ENCODE measurements at places on chromosomes 7 and 10.
A peak's percentile ranks its signal among the peaks of the same experiment; 100 is the strongest.

DNA sequence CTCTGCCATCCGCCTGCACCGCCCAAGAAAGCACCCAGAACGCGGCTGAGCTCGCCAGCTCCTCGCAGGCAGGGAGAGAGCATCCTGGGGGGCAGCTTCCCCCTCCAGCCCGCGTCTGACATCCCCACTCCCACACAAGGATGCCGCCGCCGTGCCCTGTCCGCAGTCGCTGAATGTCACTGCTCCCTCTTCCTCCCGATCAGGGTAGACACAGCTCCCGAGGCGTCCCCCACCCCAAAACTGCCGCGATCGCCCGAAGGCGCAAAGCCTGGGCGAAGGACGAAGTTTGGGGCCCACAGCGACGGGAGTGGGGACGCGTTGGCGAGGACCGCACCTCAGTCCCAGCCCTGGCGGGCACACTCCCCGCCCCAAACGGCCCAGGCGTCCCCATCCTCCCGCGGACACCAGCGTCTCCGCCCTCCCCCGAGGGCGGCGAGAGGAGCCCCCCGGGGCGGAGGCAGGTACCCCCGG lies 1.5 kb upstream of the KAT6B start:
- peak; percentile 63 for DNase-seq

DNA sequence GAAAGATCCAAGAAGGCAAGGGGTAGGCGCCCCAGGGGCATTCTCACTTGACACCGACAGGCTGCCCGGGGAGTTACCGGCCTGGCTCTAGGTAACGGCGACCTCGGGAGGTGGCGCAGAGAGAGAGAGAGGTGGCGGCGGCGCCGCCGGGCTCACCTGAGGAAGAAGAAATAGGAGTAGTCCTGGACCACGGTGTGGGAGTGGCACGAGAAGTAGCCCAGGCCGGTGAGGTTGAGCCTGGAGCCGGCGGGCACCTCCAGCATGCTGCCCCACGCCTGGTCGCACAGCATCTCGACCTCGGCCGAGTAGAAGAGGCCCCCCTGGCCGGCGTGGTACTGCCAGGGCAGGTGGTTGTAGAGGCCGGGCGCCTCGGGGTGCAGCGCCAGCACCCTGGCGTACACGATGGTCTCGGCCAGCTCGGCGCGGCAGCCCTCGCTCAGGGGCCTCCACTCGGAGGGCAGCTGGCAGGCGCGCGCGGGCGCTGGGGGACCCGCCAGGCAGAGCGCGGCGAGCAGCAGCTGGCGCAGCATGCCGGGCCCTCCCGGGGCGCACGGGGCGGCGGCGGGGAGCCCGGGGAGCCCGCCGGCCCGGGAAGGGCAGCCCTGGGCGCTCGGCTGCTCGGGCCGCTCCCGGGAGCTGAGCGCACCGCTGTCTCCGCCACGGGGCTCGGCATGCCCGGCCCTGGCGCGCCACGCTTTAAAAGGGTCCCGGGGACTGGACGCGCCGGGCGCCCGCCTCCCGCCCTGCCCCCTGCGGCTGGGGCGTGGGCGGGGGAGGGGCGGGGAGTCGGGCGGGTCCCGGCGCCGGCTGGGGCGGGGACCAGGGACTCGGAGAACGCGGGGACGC lies at the start of gene CCDC3:
TSS of gene CCDC3 (minus strand) at position 673 of the 846 bp plus-strand sequence. CDS start at position 530, 143 bp downstream.
- peak; percentile 32 for DNase-seq

DNA sequence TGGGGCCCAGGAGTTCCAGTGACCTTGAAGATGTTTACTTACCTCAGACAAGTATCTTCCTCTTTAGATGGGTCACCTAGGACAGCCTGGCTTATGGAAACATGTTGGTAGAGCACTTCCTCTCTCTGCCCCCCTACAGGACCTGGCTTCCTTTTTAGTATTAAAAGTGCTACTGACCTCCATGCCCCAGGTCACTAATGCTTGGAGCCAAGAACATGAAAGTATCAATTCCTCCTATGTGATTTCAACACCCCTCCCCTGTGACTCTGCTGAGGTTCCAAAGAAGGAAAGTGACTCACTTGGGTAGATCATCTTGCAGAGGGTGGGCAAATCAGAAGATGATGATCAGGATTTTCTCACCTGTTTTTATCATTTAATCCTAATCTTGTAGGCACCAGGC lies 125.3 kb upstream of the CCDC6 start:
- DNase-seq: peak; percentile 1

DNA sequence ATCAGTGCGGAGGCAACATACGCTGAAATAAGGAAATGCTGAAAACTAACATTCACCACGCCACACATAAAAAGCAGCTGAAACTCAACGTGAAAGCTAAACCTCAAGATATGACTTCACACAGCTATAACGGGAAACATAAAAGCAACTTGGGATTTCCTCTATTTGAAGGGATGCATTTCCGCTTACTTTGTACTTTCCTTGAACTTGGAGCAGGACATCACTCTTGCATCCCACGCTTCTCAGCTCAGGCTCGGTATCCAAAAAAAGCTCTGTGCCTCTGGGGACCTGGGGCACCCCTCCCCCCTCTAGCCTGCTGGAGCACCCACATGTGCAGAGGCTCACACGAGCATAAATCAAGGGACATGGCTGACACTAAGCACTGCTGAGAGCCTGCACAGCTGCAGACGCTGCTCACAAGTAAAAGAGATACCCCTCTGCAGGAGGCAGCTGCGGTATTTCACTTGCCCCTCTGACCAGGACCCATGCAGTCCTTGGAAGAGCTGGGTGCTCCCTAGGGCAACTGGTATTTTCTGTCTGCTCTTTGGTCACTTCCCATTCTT lies 34.2 kb downstream of the PARD3 start:
- DNase-seq: no peak

DNA sequence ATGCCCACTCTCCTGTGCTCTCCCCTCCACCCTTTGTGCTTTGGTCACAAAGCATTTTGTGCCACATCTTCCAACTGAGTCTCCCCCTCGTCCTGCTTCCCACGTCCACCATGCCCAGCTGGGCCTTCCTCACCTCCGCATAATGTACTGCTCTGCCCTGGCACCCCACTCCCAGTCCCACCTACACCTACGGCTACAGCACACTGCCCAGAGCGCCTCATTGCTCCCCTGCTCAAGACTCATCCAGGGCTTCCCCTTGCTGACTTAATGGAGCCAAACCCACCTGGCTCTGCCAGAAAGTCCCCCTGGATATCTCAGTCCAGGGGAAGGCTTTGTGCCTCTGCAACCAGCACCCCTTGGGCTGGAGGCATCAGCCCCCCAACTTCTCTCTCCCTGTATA lies 299.2 kb upstream of the ZMIZ1 start:
- DNase-seq: no peak

DNA sequence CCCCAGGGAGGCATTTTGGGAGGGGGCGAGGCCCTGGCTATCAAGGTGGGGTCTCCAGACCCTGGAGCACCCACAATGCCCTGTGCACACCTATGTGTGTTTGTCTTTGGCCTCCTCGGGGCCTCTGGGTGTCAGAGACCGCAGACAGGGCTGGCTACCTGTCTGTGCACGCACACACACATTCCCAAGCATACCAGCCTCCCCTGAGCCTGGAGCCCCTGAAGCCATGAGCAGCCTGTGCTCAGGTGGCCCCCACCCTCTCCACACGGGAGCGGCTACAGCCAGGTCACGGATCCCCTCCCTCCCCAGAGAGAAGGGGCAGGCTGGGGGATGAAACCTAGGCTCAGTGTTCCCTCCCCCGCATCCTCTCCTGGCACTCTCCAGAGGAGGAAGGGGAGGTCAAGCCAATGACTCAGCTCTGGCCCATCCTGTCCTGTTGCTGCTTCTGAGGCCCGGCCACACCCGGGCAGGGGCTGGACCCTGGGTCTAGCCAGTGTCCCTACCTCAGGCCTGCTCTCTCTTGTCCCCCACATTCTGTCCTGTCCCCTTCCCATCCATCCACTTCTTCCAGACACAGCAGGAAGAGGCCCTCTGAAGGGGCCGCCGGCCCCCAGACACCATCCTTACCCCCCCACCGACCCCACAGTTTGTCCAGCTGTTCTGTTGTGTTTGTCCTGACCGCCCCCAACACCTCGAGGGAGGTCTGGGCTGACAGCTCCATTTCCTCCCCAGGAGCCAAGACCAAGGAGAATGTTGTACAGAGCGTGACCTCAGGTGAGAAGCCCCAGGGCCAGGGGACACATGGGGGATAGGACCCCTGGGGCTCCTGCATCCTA lies 720 bp downstream of the SNCG start:
- no peak for DNase-seq

- DNase-seq: no peak
Measured at GRCh38 chr10:129962872-129963640, 1.0 kb downstream of the EBF3 start.

DNA sequence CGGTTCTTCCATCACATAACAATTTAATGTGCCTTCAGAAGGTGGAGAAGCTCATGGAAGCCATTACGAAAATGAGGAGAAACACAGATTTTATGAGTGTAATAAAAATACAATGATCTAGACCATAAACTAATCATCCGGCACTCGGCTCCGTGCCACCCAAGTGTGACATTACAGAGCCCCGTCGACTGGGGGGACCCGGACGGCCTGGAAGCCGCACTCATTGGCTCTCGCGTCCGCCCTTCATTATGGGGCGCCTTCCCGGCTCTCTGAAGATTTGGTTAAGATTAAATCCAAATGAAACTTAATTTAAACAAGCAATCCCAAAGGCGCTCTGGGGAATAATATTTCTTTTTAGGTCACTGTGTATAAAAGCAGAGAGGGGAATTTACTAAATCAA lies 242.6 kb downstream of the DNAJB6 start:
- no peak for DNase-seq

GRCh38 chr10:53990799-53991238 lies 810.2 kb downstream of the PCDH15 start:
- DNase-seq: no peak

DNA sequence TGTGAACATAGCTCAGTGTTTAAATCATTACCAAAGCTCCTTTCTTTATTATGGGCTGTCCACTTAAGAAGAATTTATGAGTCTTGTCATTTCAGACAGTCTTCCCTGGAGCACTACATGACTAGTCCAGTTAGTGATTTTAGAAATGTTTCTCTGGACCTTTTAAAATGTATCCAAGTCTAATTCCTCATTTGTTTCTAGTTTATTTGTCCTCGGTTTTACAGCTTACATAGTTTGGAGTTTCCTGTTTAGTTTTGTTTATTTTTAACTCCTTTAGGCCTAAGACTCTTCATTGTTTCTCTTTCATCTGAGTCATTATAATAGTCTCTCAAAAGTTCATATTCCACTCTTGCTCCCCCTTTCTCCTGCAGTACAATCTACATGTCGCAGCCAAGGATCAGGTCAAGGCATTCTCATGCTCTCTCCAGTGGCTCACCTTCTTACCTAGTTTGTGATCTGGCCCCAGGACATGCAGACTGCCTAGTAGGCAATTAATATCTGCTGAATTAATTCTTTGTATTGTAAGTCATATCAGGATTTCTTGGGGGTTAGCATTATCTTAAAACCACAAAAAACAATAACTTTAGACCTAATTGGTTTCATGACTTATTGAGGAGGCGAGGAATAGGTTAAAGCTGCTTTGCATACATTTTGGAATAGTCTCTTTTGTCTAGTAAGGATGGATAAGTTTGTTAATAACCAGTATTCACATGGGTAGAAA lies 93.8 kb downstream of the MAPK8 start:
- no peak for DNase-seq

DNA sequence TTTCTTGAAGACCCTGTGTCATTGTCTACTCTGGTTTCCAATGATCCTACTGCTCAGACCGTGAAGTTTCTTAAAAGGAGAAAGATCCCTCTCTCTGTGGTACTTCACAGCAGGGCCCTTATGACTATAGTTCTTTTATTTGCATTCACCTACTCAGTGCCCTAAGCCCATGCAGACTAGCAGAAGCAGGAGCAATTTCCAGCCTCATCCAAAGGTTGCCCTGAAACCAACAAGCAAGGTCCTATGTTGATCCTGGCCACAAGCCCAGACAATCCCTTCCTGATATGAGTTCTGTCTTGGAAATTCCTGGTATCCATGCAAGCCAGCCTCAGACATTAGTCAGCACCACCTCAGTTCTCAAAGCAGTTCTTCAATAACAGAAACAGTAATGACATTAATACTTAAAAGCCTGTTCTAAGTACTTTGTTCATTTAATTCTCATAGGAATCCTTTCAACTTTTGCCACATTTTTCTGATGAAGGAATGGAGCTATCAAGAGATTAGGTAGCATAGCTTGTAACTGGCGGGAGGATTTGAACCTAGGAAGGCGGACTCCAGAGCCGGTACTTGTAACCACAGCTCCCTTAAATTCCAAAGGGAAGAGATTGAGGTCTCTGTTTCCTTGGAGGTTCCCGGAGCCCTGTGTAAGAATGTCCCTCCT lies 58.1 kb upstream of the ST8SIA6 start:
- no peak for DNase-seq

GRCh38 chr10:43365001-43365400 lies 6.4 kb upstream of the FXYD4 start:
- no peak for DNase-seq

- DNase-seq: no peak
Measured at GRCh38 chr10:85510682-85511081, 855.9 kb downstream of the GRID1 start.

- no peak for DNase-seq
Measured at GRCh38 chr10:84329986-84330651, 1.7 kb downstream of the CCSER2 start.

DNA sequence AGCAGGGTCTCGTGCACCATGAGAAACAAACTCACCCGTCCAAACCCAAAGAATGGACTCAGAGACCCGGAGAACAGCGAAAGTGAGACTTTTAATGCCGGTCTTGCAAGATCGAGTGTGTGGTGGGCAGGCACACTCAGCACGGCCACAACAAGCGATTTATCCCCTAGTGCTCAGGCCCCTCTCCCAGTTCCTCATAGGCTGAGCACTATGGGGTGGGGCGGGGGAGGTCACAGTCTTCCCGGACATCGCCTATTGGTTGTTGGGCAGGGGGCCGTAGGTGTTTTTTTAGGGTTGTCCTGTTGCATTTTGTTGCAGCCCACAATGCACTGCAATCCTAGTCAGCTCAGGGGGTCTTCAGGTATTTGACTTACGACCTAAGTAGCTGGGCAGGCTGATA lies 608.3 kb upstream of the FOXK1 start:
- no peak for DNase-seq

DNA sequence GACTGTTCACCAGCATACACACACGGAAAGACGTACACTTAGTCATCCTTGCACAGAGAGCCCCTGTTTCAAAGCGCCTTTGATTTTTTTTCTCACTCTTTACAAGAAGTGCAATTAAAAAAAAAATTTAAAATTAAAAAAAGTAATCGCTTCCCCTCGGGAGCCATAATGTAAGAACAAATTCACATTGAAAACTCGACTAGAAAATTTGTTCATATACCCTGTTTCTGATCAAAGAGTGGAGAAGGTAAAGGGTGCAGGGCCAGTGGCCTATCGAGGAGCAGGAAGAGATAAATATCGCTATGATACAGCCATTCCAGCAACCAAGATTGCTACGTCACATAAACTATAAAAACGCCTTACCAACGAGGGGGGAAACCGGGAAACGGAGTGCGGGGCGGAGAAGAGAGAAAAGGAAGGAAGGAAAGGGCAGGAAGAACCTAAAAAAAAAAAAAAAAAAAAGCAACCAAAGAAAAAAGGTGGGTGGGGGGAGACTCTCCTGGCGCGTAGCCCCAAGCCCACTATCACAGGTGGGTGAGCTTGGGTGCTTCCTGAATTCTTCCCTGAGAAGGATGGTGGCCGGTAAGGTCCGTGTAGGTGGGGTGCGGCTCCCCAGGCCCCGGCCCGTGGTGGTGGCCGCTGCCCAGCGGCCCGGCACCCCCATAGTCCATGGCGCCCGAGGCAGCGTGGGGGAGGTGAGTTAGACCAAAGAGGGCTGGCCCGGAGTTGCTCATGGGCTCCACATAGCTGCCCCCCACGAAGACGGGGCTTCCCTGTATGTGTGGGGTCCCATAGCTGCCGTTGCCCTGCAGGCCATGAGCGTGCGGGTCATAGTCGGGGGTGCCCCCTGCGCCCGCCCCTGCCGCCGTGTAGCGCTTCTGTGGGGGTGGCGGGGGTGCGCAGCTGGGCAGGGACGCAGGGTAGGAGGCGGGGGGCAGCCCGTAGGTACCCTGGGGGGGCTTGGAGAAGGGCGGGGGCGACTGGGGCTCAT lies 5.2 kb upstream of the HOXA2 start:
- DNase-seq: no peak
